ENCODE measurements at places on chromosomes 5 and 9. TPM values are rescaled to one million over a fixed set of nuclear protein-coding genes. Genes with fewer than 3 reads are reported as not detected.

Gene UIMC1
- total RNA-seq: 36.0 TPM

Gene TMEM252
- total RNA-seq: not detected

Gene TLR4
- total RNA-seq: 0.07 TPM

Gene COL23A1
- total RNA-seq: 18.0 TPM

Gene IRGM
- total RNA-seq: not detected

Gene IDNK
- total RNA-seq: 0.78 TPM

Gene CERCAM
- 15.5 TPM for total RNA-seq

Gene POLR3G
- total RNA-seq: 126 TPM

DNA sequence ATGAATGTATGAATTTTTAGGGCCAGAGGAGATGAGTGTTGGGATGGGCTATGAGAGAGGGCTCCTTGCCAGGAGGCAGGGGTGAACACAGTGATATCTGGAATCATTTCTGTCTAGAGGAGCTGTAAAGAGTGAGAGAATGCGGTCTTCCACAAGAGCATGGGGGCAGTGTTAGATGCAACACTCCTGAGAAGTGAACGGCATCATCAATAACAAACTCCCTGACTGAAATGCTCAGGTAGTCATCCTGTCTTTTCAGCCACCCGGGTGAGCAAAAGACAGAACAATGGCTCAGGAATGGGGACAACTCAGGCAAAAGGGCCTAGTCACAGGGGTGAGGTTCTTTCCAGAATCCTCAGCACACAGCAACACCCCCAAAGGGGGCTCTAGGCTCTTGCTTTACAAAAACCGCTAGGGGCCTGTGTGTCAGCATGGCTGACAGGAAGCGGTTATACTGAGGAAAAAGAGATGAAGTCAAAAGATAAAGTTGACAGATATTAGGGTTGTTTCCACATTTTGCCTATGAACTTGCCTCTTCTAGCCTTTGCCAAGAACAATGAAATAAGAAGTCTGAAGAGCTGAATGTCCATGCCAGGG, 104.6 kb upstream of the LRRTM2 start:
- DNase-seq: no peak

DNA sequence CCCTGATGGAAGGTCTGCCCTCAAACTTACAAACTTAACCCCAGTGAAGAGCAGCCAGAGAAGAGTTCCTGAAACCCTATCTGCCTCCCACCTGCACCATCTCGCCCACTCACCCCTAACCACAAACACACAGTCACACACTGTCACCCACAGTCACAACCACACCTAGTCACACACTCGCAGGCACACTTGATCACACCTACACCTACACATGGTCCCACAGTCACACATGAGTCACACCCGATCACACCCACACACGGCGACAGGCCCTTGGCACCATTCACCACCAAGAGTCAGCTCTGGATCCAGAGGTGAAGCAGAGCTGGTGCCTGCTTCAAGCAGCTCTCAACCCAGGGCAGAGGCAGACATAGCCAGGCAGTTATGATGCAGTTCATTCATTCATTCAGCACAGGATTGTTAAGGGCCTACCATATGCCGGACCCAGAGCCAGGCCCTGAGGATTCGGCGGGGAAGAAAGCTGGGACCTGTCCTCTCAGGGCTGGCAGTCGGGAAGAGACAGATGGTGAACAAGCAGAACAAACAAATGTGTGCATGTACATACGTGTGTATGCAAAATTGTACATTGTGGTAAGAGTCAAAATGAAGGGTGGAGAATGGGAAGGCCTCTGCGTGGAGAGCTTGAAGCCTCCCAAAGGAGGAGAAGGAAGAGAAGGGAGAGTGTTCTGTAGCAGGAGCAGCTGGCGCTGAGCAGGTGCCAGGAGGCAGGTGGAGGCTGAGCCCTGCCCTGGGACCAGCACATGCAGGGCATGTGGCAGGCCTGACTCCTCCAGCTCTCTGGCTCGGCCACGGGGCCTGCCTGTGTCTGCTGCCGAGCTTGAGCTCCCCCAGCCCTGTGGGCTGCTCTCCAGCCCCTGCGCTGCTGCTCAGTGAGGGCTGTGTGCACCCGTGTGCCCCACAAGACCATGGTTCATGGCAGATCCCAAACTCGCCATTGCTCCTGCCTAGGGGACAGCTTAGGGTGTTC, 6.4 kb downstream of the TSPAN17 start:
- DNase-seq: no peak

- no peak for DNase-seq
Observed at GRCh38 chr5:92635001-92635461, 946.0 kb downstream of the NR2F1-AS1 start.

DNA sequence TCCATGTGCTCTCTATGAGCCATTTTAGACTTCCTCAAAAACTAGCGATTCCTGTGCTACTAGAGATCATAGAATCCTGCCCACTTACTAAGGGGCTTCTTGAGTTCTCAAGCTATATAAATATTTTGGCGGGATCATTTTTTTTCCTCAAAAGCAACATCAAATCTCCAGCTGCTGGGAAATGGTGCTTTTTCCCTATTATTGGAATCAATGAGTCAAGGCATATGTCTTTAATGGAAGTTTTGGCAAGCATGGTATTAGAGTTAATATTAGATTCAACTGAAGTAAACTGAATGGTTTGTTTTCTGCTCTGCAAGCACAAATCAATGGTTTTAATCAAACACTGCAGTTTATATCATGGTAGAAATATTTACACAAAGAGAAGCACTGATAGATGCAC, 369.9 kb upstream of the PTGER4 start:
- DNase-seq: no peak

DNA sequence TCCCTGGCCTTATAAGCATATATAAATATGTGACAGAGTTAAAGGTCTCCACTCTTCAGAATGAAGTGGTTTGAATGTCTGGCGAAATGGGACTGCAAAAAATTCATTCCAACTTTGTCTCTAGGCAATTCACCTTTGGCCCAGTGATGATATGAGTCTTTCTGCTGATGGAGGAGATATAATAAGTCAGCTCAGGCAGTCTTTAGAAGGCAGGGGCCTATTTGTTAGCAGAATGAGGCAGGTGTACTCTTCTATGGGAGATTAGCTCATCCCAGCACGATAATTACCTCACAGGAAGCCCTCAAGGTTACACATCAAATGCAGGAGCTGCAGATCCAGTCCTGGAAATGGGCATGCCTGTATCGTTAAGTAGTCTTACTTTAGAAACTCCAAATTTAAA, 300.5 kb downstream of the NR2F1-AS1 start:
- DNase-seq: no peak

GRCh38 chr9:110334871-110335270, 2.8 kb downstream of the TXNDC8 start:
- DNase-seq: no peak

DNA sequence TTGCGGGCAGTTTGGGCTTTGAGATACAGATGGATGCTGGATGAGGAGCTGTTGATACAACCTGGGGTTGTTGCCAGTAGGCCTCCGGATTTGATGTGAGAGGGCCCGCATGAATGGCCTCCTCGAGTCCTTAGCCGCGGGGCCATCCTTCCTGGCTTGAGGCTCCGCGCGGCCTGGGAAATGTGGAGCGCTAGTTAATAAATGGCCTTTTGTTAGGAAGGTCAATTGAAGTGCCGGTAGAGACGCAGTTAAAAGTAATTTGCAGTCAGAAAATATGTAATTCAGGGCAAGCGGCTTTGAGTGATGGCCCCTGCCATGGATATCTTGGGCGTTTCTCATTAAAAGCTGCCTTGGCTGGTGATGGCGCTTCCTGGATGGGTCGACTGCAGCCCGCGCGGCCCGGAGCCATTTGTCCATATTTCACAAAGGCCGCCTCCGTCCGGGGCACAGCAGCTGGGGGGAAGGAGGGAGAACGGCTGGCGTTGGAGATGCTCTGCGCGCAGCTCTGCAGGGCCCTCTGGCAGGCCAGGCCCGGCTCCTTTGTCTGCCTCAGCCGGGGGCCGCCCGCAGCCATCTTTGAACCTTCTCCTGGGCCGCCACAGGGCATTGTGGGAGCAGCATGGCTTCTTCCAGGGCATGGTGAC, 11.2 kb downstream of the MVB12B start:
- peak; percentile 64 for DNase-seq

GRCh38 chr9:70411930-70412831, 2.3 kb downstream of the KLF9 start:
- DNase-seq: peak; percentile 74

DNA sequence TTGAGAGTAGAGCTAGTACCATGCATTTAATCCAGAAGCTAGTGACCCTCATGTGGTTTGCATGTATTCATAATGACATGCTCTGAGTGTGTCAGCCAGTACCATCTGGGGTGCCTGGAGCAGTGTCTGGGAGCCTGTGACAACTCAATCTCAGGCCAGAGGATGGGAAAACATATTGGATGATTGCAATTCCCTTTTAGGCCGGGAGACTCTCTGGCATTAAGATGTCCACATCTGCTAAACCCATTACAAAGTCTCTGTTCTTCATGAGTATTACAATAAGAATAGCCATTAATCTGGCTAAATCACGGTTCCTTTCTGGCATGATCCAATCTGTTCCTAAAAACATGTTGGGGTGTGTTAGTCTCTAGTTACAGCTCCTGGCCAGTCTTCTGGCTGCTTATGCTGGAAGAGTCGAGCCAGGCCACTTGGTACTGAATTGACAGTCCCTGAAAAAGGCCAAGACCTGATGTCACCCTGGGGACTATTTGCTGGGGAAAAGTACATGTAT, 475.7 kb downstream of the ENC1 start:
- DNase-seq: no peak

- DNase-seq: no peak
Observed at GRCh38 chr5:66739021-66739420, 142.8 kb downstream of the MAST4 start.

DNA sequence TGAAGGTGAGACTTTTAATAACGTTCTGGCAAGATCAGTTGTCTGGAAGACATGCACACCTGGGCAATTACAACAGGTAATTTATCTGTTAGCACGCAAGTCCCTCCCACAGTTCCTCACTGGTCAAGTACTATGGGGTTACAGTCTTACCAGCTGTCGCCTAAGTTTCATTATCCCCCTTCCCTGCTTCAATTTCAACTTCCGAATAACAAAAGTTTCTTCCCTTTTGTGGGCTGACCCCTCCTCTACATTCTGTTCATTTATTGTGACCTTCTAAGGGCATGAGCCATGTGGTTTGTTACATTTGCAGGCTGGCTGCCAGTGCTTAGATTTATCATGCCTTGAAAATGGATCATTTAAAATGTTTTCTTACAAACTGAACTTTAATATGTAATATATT, 16.5 kb downstream of the GAPT start:
- DNase-seq: no peak

- DNase-seq: no peak
Observed at GRCh38 chr5:14482085-14482484, 99.5 kb upstream of the OTULINL start.

DNA sequence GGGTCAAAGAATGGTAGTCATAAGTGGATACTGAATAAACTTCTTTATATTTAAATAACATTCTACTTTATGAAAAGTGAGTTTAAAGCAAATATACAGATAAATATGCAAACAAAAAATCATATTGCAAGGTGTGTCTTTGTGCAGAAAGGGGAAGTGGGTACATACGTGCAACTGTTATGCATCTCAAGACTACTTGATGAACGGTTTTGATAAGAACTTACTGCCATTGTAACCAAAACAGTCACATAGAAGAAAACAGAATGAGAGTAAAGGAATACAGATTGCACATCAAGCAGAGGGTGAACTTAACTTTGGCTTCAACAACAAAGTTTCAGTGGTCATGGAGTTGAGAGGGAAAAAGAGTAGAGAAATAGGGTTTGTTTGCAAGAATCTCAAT, 9.9 kb downstream of the CAMK4 start:
- DNase-seq: no peak

GRCh38 chr9:91033797-91034196, 232.2 kb downstream of the SYK start:
- DNase-seq: peak; percentile 67

DNA sequence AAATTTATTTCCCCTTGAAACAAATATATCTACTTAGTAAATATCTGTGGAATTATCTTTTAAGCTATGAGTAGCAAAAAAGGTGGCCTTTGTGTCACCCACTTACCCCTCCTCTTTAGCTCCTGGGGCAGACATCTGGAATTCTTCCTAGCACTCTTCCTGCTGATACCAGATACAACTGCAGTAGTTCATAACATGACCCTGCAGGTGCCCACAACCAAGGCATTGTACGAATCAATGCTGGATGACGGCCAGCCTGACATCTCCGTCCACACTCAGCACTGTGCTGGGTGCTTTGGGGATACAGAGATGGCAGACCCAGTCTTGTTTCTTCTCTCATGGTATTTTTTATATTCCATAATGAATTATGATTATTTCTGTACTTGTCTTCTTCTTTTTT, 152.3 kb downstream of the GOLPH3 start:
- DNase-seq: no peak

DNA sequence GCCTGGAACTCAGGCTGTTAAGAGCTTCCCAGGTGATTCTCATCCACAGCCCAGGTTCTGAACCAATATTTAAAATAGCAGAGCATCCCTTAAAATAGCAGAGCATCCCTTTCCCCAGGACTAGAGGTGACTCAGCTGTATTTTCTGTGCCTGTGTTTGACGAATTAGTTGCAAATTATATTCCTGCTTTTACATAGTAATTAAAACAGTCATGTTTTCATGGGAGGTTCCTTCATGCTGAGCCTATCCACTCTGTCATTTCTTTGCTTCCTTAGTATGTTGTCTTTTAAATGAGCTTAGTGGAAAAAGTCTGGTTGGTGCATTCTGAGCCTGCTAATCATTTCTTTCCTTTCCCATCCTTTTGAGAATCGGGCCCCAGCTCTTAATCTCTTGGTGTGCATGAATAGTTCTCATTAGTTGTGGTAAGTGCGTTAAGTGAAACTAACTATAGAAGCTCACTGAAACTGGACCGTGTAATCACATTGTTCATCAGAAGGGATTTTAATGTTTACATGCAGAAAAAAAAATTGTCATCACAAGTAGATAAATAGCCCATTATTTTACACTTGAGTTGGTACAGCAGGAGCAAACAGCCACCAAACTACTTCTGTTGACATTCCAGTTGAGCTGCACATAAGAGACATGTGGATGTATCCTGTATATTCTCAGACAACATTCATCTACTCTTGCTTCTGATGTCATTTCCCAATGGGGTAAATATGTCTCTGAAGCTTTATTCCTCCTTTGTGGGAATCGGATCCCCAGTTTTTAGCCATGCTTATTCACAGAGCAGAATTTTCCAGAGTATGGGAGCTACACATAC, 596.9 kb upstream of the WWC1 start:
- DNase-seq: no peak

- peak; percentile 67 for DNase-seq
Observed at GRCh38 chr5:154501566-154501965, 23.5 kb upstream of the HAND1 start.

- peak; percentile 48 for DNase-seq
Observed at GRCh38 chr9:88706193-88707113, 171.5 kb downstream of the NXNL2 start.

- no peak for DNase-seq
Observed at GRCh38 chr9:128382261-128382660, 11.1 kb downstream of the URM1 start.

GRCh38 chr5:111513131-111513520, 791 bp upstream of the STARD4 start:
- no peak for DNase-seq

GRCh38 chr9:123174887-123175518, 93.4 kb downstream of the STRBP start:
- peak; percentile 10 for DNase-seq

DNA sequence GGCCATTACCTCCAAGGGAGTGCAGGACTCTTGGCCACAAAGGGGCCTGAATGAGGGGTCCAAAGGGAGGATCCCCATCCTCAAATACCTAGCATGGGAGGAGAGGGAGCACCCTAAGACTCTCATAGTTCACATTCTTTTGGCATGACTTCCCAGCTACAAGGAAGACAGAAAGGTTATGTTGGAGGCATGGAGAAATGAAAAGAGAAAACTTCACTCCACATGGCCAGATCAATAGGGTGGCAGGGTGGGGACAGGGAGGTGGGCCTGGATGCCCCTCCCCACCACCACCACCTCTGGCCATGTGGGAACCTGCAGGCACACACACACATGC, 97.6 kb downstream of the PAX5 start:
- no peak for DNase-seq

Data from H7 (cell line).